Central memory CD8-positive, alpha-beta T cell (primary cell): ENCODE measurements at places on chromosomes 2 and 18.

- no peak for DNase-seq
Measured at GRCh38 chr2:6233993-6234392, 541.8 kb downstream of the SOX11 start.

- DNase-seq: no peak
Measured at GRCh38 chr18:10570622-10571021, 44.8 kb downstream of the NAPG start.

- DNase-seq: no peak
Measured at GRCh38 chr18:8756571-8756970, 51.2 kb downstream of the MTCL1 start.

DNA sequence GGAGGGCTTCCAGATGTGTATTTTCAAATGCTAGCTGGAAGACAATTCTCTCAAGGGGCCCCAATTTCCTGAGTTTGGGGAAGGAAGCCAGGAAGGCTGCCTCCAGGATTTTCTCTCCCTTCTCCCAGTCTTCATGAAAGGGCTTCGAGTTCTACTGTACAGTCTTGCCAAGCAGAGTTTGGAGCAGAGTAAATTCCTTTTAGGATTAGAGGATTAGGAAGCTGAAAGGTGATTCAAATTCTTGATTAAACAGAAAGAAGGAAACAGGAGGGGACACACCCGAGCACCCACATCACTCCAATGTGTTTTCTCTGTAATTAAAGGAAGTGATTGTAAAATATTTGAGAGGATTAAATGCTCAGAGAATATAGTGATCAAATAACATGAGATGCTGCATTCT, 217.8 kb downstream of the SETBP1 start:
- no peak for DNase-seq

DNA sequence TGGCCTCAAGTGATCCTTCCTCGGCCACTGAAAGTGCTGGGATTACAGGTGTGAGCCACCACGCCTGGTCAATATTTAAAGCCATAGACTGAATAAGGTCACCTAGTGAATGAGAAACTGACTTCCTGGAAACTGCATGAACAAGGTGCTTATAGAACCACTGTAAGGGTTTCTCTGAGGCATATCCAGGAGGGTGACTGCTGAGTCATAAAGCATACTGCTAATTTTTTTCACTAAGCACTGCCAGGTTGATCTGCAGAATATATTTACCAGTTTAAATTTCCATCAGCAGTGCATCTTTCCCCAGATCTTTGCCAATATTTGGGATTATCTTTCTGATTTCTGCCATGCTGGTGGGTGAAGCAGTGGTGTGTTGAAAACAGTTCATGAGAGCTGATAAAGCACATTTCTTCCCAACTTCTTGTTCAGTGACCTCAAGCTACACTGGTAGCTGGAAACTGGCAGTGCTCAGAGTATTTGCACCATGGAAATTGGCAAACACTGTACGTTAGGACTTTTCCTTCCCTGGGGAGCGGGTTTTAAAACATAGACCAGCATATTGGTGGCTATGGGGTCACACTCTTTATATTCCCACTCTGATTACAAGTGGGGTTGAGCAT, 4.2 kb upstream of the CLIP4 start:
- no peak for DNase-seq

- no peak for DNase-seq
Measured at GRCh38 chr18:21012308-21012707, 99.3 kb downstream of the ROCK1 start.

DNA sequence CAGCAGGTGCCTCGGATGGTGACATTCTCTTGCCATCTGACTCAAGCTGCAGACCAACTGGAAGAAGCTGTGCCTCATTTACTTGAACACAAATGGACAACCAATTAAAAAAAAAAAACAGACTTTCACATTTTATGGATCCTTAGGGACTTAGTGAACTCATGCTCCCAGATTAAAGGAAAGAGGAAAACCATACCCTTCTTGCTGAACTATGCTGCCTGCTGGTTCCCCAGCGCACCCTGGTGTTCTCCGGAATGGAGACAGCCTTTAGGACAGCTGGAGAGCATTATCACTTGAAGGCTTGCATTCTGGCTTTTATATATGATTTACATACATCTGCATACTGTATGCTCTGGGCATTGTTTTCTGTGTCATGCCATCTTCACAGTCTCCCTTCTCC, 370.7 kb downstream of the SLC4A3 start:
- no peak for DNase-seq

GRCh38 chr2:15780912-15781574, 159.3 kb upstream of the MYCN start:
- no peak for DNase-seq

GRCh38 chr2:74226648-74227213, 28.3 kb downstream of the MTHFD2 start:
- no peak for DNase-seq

- no peak for DNase-seq
Measured at GRCh38 chr2:30789670-30790210, 17.5 kb downstream of the CAPN13 start.

DNA sequence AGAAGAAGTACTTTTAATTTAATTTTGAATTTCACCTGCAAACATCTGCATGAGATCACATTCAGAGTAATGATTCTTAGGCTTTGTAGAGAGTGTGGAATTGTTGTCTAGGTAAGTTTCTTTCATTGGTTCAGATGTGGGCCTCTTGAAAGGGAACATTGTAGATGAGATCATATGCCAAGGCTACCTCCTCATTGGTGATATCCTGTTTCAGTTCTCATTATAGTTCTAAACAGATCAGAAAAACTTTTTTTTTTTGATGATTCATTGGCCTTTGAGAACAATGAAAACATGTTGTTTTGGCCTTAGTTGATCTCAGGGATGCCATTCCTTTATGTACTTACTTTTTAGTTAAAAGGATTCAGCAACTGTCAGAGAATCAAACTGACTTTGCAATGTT, 44.5 kb downstream of the EML6 start:
- DNase-seq: no peak

DNA sequence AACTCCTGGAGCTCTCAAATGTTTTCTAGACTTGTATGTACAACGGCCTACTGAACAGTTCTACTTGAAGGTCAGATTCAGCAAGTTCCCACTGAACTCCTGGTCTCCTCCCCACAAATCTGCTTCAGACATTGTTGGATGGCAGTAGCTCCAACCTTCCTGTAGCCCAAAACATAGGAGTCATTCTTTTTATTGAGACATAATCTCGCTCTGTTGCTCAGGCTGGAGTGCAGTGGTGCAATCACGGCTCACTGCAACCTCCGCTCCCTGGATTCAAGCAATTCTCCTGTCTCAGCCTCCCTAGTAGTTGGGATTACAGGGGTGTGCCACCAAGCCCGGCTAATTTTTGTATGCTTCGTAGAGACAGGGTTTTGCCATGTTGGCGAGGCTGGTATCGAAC, 47.3 kb downstream of the QPCT start:
- no peak for DNase-seq

- no peak for DNase-seq
Measured at GRCh38 chr2:61021228-61021660, 3.2 kb upstream of the PUS10 start.

- DNase-seq: no peak
Measured at GRCh38 chr2:63124218-63124617, 73.6 kb downstream of the OTX1 start.

GRCh38 chr18:3294435-3295080, 32.6 kb downstream of the MYL12B start:
- no peak for DNase-seq

- DNase-seq: no peak
Measured at GRCh38 chr2:189394525-189394924, 46.7 kb upstream of the WDR75 start.

DNA sequence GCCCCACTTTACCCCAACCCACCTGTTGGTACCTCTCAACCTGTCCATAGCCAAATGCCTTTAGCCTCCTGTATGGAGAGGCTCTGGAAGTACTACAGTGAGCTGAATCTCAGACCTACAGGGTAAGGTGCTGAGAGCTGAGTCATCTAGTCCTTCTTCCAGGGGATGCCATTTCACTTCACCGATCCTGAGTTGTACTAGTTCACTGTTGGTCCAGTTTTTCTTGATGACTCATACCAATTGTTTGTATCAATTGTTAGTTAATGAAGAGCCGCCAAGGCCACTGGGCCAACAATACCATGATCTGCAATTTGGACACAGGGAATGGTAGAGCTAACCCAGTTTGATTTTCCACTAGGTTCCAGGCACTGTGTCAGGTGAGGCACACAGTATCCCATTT, 257.0 kb downstream of the CLIP4 start:
- DNase-seq: no peak
